ENCODE measurements at places on chromosomes 5 and 9.

- no peak for DNase-seq
These were observed 120.2 kb downstream of the ENTREP1 start for GRCh38 chr9:69445251-69445650.

GRCh38 chr5:145588113-145588512 lies 247.0 kb downstream of the PRELID2 start:
- DNase-seq: no peak

DNA sequence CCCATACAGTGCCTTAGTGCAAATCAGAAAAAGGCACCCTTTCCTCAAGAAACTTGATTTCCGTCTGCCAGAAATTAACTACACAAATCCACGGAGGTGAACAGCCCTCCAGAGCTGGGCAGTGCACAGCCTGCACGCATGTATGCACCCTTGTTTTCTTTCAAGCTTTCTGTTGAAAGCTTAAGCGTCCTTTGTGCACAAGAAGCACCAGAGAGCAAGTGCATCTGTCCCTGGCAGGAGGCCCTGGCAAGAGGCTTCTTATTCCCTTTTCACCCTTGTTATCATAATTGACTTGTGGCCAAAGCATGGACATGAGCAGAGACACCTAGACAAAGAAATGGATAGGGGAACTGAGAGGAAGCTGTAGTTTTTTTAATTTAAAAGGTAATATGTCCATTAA lies 47.4 kb upstream of the ATG10 start:
- no peak for DNase-seq

DNA sequence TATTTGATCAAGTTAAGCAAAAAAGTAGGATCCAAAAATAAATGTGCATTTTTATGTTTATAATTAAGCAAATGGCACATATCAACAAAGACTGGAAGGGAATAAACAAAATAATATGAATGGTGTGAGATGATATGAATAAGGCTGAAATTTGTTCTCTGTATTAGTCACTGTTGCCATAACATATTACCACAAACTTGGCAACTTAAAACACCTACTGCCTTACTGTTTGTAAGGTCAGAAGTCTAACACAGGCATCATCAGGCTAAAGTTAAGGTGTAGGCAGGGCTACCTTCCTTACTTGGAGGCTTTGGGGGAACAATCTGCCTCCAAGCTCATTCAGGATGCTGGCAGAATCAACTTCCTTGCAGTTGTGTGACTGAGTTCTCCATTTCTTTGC lies 19.3 kb downstream of the PGGT1B start:
- no peak for DNase-seq

- no peak for DNase-seq
These were observed 42.1 kb upstream of the HTR4 start for GRCh38 chr5:148696187-148697036.

- DNase-seq: no peak
These were observed 345.7 kb upstream of the WWC1 start for GRCh38 chr5:167945542-167946384.

DNA sequence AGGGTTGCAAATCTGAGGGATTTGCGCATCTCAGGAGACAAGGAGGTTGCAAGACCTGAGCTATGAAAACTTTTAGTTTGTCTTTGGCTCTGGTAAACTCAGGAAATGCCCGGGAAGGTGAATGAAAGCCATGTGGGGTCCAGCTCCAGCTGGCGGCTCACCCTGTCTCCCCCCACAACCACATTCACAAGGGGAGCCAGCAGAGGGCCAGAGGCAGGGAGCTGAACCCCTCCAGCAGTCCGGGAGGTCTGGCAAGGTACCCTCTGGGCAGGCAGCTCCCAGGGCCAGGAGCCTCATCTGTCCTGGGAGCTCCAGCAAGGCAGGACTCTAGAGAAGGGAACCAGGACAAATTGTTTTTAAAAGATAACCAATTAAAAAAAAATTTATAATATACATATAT lies 2.5 kb upstream of the FGFR4 start:
- no peak for DNase-seq

DNA sequence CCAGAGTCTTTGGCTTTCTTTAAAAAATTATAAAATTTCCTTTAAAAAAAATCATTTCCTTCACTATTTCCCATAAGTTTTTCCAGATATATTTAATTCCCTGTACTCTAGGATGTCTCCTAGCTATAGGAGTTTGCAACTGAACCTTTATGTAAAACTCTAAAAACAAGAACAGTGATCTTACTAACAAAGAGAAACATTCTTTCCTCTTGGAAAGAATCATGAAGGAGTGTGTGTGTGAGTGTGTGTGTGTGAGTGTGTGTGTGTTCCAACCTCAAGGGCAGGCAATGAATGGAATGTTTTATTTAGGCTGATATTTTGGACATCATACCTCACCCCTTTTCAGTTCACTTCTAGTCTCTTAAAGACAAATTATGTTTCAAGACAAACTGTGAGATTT lies 309.2 kb downstream of the CEMIP2 start:
- no peak for DNase-seq

GRCh38 chr5:64229163-64229774 lies 63.6 kb downstream of the RNF180 start:
- no peak for DNase-seq

- DNase-seq: no peak
These were observed 76.5 kb upstream of the ATG10 start for GRCh38 chr5:81895307-81895706.

- no peak for DNase-seq
These were observed 70.0 kb upstream of the IL17B start for GRCh38 chr5:149448831-149449714.
